ENCODE measurements at places on chromosomes 12 and 14.

GRCh38 chr12:176321-177181 is 37.4 kb downstream of the SLC6A12 start:
- DNase-seq: no peak

DNA sequence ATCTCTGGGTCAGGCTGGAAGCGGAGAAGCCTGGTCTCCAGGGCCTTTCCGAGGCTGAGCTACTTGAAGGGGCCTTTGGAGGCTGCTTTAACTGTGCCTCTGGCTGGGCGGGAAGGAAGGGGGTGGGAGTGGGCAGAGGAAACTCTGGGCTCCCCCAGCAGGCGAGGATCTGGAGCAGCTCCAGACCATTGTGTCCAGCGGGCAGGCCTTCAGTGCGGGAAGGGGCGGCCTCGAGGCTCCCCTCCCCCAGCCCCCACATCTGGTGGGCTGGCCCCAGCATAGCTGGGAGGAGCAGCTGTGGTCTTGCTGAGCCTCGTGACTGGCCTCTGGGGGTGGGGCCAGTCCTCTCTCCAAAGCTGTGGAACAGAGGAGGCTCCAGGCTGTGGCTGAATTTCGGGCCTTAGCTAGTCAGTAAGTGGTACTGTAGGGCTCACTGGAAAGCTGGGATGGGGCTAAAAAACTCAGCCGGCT is 3.4 kb downstream of the TAMALIN start:
- DNase-seq: no peak

- DNase-seq: no peak
These were observed 101.0 kb downstream of the BEGAIN start for GRCh38 chr14:100486025-100486828.

- DNase-seq: no peak
These were observed 66.9 kb downstream of the METTL25 start for GRCh38 chr12:82425241-82425640.

DNA sequence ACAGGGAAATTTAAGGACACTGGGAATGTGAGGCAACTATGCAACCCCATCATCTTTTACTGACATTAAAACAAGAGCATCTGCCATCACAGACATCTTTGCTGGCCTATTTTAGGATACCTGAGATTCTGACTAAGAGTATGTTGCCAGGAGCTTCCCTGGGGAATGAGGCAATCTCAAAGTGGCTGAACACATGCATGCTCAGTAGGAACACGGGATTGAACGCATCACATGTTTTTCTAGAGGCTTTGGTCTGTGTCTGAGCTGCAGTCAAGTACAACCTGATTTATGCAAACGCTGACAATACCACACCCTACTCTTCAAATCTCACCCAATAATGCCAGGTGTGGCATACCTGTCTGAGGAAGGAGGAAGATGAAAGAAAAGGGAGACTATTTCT is 416.5 kb downstream of the NELL2 start:
- DNase-seq: no peak

DNA sequence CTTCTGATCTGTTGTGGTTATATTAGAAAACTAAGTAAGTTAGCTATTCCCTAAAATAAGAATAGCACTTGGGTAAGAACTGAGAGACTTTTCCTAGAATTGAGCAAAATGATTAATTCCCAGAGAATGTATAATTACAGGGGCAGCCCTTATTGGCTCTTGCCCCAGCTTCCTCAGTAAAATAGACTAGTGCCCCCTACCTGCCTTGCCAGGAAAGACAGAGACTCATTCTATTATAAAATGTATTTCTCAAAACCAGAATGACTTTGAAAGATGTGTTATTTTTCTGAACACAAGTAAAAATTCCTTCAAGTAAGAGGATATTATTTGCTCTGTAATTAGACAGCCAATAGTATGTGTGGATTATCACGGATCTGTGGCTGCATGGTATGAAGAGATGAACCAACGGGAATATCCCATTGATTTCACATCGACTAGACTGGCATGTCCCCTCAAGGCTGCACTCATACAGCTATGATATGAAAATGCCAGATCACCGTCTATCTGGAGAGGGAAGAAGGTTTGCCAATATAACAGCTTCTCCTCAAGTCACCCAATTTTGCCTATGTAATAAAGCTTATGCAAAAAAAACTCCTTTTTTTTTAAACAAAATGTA is 7.4 kb upstream of the GLRX5 start:
- DNase-seq: peak; percentile 71

DNA sequence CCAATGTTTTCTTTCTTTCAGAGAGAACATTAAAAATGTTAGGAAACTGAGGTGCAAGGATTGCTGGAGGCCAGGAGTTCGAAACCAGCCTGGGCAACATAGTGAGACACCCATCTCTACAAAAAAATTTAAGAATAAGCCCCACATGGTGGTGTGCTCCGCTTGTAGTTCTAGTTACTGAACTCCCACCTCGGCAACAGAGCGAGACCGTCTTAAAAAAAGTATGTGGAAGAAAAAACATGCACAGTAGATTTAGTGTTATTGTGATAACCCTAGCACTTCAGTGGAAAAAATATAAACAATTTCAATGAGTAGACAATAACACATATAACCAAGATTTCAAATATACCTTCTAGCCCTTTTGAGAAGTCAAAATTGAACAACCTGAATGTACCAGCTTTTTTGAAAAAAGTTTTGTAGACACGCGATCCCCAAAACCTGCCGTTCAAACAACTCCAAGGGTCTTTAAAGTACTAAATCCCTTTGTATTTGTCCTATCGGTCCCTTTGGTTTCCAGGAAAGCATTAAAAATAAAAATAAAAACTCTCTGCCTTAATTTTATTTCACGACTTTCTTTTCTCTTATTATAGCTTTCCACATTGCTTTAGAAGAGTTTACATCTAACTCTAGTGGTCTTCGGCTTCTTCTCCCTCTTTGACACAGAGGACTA is 1.0 kb upstream of the ANO6 start:
- no peak for DNase-seq

DNA sequence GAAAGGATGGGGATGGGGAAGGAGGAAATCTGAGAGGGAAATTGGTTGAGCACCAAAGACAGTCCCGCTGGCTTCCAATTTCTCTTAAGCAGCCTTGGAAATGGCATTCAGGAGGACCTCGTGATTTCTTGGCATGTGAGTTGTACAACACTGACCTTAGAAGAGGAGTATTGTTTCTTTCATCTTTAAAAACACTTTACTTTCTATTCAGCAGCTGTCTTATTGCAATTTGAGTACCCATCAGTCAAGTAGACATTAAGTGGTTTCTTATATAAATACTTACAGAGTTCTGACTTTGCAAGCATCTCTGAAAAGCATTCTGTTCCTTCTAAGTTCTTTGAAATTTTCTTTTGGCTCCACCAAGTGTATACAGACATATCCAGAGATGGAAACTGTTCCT is 83.2 kb downstream of the LMNTD1 start:
- no peak for DNase-seq

- no peak for DNase-seq
These were observed 180.2 kb upstream of the SYT1 start for GRCh38 chr12:78684419-78684818.

- no peak for DNase-seq
These were observed 77.2 kb upstream of the EGLN3 start for GRCh38 chr14:34027990-34028495.

GRCh38 chr14:96125536-96125935 is 79.1 kb upstream of the BDKRB2 start:
- no peak for DNase-seq

DNA sequence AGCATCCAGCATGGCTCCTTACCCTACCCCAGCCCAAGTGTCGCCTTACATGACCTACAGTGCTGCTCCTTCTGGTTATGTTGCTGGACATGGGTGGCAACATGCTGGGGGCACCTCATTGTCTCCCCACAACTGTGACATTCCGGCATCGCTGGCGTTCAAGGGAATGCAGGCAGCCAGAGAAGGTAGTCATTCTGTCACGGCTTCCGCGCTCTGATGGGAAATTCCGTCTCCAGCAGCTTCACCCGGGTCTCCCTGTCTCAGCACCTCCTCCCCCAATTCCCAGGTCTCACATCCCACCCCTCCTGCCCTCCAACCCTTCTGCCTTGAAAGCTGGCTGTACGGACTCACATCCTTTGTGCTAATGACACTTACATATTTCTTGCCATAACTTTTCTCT is 14.6 kb downstream of the PAX9 start:
- DNase-seq: no peak

DNA sequence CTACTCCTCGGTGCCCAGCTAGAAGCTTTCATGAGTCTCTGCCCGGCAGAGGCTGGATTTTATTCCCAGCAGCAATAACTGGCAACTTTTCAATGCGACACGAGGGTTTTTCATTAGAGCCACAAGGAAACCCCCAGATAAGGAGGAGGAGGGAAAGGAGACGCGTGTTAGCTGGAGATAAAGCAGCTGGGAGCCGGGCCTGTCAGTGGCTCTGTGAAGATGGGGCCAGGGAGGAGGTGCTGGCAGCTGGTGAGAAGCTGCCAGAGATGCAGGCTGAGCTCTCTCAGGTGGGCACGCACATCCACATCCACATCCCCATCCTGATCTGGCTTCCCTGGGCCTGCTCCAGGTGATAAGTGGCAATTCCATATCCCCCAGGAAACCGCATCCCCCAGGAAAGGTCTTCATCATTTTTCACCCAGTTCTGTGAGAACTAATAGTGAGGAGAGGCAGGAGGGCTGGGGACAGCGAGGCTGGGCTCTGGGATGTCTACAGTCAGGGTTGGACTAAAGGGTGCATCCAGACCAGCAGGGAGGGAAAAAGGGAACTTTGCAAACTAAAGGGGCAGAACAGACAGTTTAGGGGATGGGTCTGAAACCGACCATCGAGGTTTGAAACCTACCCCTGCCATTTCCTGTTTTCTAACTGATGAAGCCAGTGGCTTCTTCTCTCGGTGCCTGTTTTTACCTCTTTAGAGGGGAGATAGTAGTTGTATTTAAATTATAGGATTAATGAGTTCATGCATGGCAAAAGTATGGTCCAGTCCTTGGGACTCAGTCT is 413.2 kb downstream of the DPF3 start:
- DNase-seq: no peak

DNA sequence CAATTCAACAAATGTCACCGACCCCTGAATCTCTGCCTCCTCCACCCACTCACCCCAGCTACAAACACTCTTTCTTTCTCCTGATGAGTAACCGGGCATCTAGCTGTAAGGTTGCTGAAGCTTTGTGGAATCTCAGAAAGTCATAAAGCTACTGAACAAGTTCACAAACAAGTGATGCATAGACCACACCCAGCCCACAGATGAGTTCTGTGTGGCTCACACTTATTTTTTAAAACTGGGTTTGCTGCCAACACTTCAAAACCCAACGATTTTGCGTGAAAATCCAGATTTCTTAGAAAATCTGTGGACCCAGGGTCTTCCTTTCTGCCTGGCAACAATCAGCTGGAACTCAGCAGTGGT is 96.1 kb downstream of the APAF1 start:
- no peak for DNase-seq

GRCh38 chr12:55818140-55818728 is 393 bp downstream of the ORMDL2 start:
- DNase-seq: no peak

- DNase-seq: no peak
These were observed 236.8 kb downstream of the ALX1 start for GRCh38 chr12:85516667-85517325.

DNA sequence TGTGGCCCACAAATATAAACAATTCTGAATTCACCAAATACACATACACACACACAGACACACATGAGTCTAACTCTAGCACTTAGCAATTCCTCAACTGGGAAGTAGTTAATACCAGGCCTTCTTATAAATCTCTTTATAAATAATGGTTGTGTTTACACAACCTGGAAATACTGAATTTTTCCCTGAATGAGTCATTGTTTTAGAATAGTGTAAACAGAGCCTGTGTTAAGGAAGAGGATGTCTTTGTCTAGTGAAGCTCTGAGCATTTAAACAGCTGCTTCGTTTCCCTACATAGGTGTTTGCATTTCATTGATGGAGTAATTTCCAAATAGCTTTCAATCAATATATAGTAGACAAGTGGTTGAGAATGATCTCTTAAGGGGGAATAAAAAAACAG is 218.8 kb downstream of the BTG1 start:
- no peak for DNase-seq

- DNase-seq: no peak
These were observed 14.2 kb downstream of the FAM161B start for GRCh38 chr14:73935666-73936065.

DNA sequence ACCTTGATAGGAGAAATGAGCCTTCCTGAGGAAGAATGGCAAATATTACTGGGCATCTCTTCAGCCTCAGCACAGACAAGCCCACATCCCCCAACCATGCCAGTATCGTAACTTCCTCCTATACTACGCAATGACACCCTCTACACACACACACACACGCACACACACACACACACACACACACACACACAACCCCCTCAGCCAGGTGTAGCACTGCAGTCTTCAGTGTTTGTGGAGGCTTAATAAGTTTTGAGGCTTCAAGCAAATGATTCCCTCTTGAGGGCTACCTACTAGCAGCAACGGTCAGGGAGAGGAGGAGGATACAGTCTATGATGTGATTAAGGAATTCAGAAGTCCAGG is 1.6 kb downstream of the DGKA start:
- DNase-seq: no peak

- DNase-seq: no peak
These were observed 38.7 kb downstream of the SETD3 start for GRCh38 chr14:99441918-99442317.

DNA sequence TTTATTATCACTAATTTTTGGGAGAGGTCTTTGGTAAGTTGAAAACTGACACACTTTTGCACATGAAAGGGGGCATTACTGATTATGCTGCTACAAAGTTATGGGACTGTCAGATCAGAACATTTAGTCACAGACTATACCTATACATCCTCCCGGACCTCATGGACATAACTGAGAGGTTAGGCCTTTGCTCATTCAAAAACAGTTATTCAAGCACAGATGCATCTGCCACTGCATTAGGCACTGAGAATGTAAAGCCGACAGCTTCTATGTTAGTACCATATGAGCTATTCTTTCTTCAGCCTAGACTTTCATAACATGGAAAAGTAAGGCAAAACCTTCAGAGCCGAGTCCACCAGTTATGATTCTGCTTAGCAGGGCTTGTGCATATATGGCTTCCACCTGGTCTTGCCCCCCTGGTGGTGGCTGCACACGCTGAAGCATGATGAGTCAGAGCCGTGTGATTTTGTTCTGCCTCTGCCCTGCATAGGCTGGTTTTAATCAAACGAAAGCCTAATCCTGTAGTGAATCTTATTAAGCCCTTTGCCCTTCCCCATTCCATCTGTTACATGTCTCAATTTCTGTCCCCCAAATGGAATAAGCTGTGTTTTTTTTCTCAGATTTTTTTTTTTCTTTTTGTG is 21.8 kb upstream of the RNU6-8 start:
- DNase-seq: no peak

DNA sequence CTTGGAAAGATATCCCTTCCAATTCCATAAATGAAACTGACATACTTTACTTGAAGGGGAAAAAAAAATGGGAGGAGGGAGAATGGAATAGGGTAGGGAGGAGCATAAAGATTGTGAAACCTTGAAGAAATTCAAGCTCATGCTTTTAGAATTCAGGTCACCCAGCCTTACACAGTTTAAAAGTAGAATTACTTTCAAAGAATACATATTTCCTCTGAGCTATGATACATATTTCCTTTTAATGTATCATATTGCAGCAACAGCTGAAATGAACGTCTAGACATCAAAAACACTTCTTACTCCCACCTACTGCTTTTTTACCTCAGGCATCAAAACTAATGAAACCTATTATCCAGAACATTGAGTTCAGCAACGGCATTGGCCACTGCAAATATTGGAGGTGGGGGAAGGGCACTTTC is 156.0 kb downstream of the MED13L start:
- DNase-seq: no peak
